ENCODE measurements at places on chromosomes 5 and 9.

- DNase-seq, result no peak
These were observed 909 bp downstream of the NDFIP1 start for GRCh38 chr5:142109331-142110045.

DNA sequence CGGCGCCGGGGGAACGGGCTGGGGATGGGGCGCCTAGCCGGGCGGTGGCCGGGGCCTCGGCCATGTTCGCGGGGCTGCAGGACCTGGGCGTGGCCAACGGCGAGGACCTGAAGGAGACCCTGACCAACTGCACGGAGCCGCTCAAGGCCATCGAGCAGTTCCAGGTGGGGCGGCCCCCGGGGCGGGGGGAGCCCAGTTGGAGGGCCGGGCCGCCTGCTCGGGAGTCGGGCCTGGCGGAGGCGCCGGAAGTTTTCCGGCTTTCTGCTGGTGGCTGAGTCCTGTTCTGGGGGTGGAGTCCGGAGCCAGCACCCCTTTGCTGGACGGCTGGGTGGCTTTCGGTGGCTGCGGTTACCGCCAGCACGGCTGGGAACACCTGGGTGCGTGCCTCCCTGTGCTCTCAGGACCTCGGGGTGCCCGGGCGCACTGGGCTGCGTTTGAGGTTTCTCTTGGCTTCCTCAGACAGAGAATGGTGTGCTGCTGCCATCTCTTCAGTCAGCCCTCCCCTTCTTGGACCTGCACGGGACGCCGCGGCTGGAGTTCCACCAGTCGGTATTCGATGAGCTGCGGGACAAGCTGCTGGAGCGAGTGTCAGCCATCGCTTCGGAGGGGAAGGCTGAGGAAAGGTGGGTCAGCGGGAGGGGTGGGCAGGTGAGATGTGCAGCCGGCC, 454 bp downstream of the NELFB start:
- peak; percentile 52 for DNase-seq

DNA sequence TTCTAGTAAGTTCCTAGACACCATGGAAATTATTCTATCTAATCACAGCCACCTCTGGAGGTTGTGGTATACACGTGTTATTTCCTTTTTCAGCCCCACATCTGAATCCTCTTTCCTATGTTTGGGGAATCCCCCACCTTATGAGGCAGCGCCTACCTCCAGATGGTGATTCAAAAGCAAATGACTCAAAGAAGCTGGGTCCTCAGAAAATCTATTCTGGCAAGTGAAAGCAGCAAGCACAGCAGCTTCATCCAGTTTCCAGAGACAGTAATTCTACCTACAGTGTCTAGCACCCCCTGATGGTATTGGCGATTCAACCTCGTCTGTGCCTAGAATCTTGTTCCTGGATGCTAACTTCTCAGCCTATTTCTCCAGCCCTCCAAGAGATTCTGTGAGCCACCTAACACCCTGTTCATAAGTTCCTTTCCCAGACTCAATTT, 43.0 kb downstream of the STRBP start:
- DNase-seq, result peak; percentile 30

DNA sequence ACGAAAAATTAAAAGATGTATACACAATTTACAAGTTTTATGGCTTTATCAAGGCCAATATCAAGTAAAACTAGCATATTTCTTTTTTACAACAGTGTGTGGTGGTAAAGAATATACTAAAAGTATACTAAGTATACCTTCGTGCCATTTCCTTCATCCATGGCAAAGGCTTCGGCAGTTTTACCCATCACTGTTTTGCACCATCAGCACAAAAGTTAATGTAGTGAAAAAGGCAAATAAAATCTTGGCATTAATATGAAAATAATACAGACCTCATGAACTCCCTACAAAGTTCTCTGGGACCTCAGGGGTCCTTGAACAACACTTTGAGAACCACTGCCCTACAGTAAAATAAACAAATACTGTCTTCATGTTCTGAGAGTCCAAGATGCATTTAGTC, 312.3 kb upstream of the NREP start:
- DNase-seq, result no peak

GRCh38 chr9:129075996-129076639, 4.8 kb upstream of the DOLPP1 start:
- DNase-seq, result no peak

GRCh38 chr5:116613445-116613844, 38.8 kb upstream of the SEMA6A start:
- DNase-seq, result no peak

- DNase-seq, result peak; percentile 53
These were observed 207.8 kb upstream of the TARS1 start for GRCh38 chr5:33232731-33233505.

- no peak for DNase-seq
These were observed 574 bp downstream of the SLC35A4 start for GRCh38 chr5:140565024-140565779.

DNA sequence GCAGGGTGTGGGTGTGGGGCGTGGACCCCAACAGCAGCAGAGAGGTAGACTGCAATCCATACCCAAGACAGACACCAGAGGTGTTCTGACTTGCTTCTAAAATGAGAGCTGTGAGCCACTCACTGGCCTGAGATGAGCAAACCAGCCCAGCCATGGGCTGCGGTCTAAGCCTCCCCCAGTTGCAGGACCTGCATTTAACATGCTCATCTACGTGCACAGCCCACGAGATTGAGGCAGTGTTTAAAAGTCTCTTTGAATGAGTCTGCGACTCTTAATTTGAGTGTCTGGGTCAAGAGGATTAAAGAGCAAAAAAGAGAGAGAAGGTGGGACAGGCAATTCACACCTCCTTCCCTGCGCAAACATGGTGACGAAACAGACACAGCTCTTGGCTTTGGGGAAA, 5.9 kb downstream of the SURF4 start:
- no peak for DNase-seq

DNA sequence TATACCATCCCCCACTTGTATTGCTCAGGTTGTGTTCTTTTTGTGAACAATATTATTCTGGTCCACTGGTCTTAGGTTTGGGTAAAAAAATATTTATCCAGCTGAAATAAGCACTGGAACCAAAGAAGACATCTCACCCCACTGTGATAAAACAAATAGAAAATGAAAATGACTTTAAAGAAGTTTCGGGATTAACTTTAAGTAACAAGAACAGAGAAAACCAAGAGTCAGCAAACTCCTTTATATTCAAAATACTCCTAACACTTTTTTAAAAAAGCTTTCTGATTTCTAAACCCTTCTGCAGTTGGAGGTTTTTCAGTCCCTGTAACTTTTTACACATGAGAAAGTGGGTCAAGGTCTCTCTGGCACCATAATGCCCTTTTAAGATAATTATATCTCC, 273.9 kb upstream of the CDH10 start:
- no peak for DNase-seq

GRCh38 chr9:78712903-78713613, 416.1 kb downstream of the PSAT1 start:
- DNase-seq, result no peak

GRCh38 chr9:3850098-3850497, 324.3 kb upstream of the RFX3 start:
- DNase-seq, result no peak

GRCh38 chr9:93052791-93053540, 5.5 kb upstream of the SUSD3 start:
- no peak for DNase-seq

DNA sequence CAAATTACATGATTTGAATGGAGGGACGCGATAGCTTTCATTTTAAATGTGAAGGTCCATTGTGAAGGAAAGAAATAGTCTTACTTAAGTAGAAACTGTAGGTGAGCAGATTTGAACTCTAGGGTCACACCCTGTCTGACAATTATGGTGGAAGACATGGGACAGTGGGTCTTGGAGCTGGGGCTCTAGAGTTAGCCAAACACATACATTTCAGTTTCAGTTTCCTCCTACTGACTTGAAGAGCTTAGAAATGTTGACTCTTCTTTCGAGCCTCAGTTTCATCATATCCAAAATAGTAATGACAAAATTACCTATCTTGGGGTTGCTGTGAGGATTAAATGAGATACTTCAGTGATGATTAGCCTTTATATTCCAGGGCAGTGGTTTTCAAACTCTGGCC, 314.2 kb downstream of the NTRK2 start:
- DNase-seq, result no peak

GRCh38 chr5:45288746-45289145, 407.4 kb downstream of the HCN1 start:
- DNase-seq, result no peak

DNA sequence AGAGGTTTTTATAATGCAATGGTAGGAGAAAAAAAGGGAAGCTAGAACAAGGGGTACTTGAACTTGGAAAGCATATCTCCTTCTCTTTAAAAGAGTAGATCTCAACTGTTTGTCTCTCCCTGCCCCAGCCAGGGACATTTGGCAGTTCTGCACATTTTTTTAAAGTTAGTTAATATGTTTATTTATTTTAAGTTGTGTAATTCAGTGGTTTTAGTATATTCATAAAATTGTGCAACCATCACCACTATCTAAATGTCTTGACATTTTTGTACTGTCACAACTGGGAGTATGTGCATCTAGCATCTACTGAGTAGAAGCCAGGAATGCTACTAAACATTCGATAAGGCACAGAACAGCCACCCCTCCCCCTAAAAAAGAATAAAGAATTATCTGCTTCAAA, 103.5 kb upstream of the DPYSL3 start:
- no peak for DNase-seq

GRCh38 chr5:109877670-109878045, 187.9 kb downstream of the MAN2A1 start:
- DNase-seq, result peak; percentile 3

- DNase-seq, result peak; percentile 41
These were observed 173.0 kb upstream of the PDE4D start for GRCh38 chr5:60066502-60066901.

DNA sequence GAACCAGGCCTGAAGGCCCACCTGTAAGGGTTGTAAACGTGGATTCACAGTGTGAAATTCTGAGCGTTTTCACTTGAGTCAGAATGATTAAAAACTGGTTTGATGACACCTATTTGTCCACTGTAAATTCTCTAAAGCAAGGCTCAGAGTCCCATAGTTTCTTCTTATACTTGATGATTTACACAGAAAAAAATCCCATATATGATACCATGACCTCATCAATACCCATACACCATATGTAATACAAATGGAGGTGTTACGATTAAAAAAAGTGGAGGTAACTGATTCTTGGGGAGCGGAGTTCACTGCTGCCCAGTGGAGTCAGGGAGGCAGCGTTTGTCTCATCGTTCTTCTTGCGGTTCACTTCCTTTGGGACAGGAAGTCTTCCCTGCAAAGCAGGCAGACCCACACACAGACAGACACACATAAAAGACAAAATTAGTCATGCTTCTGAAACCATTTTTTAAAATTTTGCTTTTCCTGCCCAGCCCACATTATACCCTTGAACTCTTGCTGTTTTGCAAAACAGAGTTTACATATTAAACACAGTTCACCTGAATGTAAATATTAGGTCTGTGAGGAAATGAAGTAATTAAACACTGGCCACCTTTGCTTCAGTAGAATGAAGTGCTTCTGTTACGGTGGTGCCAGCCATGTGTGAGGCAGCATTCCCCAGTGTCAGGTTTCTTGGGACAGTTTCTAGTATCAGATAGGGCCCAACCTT, 26.2 kb downstream of the NREP start:
- no peak for DNase-seq

DNA sequence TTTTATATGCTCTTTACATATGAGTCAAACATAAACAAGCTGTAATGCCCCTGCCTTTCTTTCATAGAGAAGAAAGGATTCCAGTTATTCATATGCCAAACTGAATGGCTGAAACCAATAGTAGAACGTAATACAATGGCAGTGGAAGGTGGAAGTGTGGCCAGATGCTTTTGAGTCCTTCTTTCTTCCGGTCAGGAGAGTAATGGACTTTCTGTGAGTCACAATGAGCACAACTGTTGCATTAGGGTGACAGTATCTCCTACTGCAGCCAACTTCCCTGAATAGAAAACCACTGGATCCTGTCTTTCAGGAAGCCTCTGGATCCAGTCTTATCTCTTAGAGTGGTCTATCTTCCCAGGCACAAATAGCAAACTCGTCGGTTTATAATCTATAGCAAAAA, 855.2 kb downstream of the MAT2B start:
- DNase-seq, result no peak

DNA sequence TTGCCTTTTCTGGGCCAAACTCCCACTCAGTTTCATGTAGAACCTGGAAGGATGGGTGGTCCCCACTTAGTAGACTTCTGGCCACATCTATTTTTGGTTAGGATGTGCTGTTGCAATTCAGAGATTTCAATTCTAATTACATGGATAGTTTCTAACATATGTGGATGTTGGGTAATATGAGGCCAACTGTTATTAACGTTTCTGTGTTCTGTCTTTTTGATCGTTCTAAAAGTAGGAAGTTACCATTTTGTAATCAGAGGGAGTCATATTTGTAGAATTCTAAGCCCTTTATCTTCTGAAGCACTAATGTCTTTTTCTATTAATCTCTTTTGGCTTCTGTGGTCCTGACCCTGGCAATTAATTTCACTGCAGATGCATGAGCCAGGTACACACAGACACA, 141.6 kb upstream of the SPEF2 start:
- no peak for DNase-seq

- DNase-seq, result no peak
These were observed 99.6 kb downstream of the NMUR2 start for GRCh38 chr5:152305525-152305924.

DNA sequence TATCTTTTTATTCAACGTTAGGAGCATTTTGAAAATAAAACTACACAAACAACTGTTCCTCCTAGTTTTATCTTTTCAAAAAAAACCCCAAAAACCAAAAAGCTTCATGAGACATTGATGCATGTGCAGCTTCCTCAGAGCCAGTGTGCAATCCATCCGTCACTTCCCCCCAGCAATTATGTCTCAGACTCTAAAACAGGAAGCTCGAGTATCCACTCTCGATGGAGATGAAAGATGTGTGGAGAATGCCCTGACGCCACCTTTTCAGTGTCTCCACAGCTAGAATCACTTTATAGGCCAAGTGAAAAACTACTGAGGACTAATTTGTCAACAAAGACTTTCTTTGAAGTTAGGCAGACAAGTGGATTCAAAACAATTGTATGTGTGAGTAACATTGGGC, 408.9 kb upstream of the SMARCA2 start:
- DNase-seq, result no peak

GRCh38 chr5:105849701-105850100, 1821.0 kb downstream of the EFNA5 start:
- no peak for DNase-seq

All from HTR-8/SVneo (cell line).